Nephron progenitor cell (in vitro differentiated cells): ENCODE measurements at places on chromosomes 5 and 9.

DNA sequence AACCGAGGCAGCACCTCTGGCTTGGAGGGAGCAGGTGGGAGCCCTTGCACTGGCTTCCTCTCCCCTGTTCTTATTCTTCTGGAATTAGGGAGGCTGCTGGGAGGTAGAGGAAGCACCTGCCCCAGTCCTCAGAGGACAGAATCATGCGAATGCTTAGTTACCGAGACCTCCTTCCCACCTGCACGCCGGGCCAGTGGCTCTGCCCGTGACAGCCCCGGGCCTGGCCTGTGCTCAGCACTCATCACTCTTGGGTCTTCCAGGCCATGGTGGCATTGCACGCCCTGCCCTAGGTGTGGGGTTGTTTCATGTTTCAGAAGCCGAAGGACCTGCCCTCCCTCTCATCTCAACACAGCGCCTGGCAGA is 45.3 kb upstream of the NKD2 start:
- DNase-seq, result no peak

DNA sequence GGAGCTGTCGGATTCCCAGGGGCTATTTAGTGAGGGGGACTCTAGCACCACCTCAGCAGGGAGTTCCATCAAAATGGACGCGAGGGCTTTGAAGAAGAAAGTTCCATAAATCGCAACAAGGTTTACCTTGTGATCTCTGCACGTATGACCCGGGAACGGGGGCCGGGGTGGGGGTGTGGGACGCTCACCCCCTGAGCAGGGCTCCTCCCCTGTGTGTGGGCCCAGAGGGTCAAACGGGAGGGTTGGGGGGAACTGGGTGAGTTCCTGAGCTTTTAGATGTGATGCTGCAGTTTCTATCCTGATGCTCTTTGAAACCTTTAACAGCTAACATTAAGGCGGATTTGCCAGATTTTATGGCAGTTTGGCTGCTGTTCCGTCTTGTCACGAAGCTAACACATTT is 18.9 kb upstream of the LRRC14B start:
- DNase-seq, result no peak

- no peak for DNase-seq
Measured at GRCh38 chr5:151740958-151741373, 17.5 kb downstream of the ATOX1 start.

- no peak for DNase-seq
Measured at GRCh38 chr9:72577212-72577753, 55.9 kb downstream of the TMC1 start.

DNA sequence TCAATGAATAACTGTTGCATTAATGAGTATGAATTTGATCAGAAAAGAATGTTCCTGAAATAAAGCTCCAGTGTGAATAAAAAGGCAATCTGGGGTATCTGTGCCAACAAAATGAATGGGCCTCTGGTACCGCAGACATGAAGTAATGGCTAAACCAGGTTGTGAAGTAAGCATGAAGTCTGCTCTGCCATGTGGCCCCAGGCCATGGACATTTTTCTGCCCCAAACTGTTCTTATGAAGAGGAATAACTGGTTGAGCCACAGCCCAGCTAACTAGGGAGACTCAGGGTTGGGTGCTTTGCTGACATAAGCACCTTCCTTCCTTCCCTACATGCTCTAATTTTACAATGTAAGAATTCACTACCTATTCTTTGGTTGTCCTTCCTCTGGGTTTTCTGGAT is 147.4 kb upstream of the LRRTM2 start:
- DNase-seq, result no peak

DNA sequence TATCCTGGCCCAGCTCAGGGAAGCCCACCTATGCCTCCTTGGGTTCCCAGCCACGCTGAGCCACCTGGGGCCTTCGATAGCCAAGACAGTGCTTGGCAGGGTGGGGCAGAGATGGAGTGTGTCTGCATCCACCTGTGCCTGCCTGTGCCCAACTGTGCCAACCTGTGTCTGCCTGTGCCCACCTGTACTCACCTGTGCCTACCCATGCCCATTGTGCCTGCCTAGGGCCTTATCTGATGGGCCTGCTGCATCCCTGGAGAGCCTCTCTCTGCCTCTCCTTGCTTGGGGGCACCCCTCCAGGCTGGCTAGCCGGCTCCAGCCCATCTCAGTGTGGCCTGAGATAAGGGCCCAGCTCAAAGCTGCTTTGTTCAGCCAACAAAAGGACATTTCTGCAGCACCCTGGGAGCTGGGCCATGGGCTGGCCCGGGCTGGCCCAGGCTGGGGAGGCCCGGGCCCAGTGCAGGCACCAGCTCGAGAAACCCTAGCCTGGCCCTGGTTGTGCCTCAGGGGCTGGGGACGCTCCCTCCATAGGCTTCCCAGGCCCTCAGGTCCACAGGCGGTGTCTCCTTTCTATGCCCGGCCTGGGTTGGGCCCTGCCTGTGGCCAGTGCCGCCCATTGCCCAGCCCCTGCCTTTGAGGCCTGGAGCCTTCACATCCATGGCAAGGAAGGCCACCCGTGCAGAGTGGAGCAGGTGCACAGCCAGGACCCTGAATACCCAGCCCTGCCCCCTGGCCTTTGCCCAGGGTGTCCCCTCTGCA is 37.3 kb upstream of the NOTCH1 start:
- DNase-seq, result no peak

- DNase-seq, result no peak
Measured at GRCh38 chr5:135153259-135153658, 119.2 kb upstream of the PITX1 start.

DNA sequence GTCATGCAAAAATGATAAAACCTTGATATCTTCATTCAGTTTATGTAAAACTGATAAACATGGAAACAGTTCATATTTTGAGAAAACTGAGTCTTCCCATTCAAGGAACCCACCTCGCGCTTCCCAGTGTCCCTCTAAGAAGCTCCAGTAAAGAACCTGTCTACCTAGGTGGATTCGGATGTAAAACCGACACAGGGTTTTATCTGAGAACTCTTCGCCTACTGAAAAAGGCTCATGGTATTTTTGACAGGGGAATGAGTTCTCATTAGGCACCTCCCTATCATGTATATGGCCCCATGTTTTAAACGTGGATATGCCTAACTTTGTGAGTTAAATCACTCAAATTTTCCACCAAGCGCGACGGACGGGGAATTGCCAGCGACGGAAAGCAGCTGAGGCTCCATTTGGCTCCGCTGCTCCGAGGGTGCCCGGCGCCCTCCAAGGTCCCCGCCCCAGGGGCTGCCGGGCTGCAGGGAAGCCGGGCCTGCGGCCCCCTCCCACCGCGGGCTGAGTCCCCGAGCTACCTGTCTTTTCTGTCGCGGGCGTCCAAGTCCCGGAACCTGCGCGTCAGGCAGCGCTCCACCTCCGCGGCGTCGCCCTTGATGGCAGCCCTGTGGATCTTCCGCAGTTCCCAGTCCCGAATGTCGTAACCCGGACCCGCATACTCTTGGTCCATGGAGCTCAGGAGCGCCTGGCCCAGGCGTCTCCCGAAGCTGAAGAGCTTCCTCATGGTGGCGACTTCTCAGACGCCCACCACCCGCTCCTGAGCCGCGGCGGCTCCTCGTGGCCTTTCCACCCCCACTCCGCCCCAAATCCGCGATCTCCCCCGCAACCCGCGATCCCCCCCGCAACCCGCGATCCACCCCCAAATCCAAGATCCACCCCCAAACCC is 594 bp downstream of the ANKRD18A start:
- peak; percentile 51 for DNase-seq

- DNase-seq, result no peak
Measured at GRCh38 chr5:164303646-164304215, 798.3 kb downstream of the MAT2B start.

GRCh38 chr9:129995409-129996160 is 47.4 kb downstream of the FNBP1 start:
- DNase-seq, result no peak

GRCh38 chr9:105439428-105439827 is 8.4 kb upstream of the FSD1L start:
- DNase-seq, result no peak

GRCh38 chr5:180720486-180720885 is 19.4 kb downstream of the OR2Y1 start:
- no peak for DNase-seq

DNA sequence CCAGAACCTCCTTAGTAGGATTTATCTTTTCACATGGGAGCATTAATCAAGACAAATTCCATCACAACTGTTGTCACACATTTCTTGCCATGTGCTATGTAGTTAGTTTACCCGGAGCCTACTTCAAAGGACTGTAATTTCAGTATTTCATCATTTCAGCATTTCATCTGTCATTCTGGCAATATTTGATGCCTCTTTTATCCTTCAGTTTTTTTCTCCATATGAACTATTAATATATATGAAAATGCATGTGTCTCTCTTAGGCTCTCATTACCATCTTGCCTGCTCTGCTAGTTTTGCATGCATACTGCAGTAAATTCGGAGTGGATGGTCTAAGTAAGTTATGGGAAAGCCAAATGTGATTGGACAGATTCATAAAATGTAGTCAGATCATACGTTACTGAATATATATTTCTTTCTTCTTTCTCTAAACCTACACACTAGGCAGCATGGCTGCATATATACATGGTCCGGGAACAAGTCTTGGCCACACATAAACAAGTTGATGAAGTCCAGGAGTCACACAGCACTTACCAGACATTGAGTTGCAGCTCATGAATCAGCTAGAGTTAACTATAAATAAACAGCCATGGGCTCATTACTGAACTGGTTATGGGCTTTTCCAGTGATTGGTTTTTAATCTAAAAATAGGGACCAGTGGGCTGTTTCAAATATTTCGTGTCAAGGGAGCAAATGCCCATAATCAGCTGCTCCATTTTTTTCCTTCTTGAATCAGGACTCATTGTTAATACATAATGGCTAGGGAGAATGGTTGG is 46.6 kb downstream of the SPATA31D1 start:
- no peak for DNase-seq

GRCh38 chr9:18327121-18327520 is 146.8 kb upstream of the ADAMTSL1 start:
- no peak for DNase-seq

DNA sequence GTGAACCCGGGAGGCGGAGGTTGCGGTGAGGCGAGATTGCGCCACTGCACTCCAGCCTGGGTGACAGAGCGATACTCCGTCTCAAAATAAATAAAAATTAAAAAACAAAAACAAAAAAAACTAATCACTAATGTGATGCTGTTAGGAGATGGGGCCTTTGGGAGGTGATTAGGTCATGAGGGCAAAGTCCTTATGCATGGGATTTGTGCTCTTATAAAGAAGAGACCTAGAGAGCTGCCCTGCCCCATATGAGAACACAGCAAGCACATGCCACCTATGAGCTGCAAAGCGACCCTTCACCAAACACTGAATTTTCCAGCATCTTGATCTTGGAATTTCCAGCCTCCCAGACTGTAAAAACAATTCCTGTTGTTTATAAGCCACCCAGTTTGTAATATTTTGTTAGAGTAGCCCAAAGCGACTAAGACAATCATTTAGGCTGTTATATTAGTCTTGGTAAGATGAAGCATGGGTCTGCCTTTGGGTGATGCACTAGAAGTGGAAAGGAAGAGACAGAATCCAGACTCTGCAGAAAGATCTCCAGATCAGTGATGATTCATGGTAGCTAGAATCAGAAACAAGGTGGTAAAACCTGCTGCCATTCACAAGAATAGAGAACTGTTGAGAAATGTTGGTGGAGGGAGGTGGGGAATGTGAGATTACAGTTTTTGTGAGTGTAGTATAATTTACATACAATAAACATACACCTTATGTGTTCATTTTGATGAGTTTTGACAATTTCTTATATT is 26.2 kb downstream of the GPR21 start:
- no peak for DNase-seq

GRCh38 chr9:109166171-109166770 is 778 bp downstream of the FRRS1L start:
- peak; percentile 8 for DNase-seq

DNA sequence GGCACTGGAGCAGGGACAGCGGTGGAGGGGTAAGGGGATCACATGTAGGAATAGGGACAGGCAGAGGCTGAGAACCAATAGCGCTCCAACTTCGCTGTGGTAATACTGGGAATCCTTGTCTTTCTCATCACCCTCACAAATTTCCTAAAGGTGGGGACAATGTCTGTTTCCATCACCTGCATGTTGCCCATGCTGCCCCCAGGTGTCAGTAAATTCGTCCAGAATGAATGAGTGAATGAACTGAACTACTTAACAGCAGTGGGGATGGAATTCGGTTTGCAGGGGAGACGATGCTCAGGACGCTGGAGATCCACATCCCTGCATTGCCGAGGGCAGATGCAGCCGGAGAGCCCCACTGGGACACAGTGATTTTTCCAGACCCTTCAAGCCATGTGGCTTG is 129.9 kb downstream of the PDZD2 start:
- DNase-seq, result no peak

DNA sequence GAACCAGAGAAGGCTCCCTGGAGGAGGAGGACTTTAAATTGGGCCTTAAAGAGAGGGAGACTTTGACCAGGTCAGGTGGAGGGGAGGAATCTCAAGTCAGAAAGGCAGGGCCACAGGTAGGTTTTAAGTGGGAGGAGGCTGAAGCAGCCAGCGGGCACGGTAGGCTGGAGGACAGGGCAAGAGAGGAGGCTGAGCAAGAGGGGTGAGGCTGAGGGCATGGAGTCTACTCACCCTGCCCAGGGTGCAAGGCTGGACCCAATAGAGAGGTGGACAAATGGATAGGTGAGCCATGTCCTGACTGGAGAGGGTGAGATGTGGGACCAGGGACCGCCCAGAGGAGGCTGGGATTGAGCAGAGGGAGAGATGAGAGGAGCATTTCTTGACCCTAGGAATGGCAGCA is 25.6 kb upstream of the TRIM14 start:
- no peak for DNase-seq

DNA sequence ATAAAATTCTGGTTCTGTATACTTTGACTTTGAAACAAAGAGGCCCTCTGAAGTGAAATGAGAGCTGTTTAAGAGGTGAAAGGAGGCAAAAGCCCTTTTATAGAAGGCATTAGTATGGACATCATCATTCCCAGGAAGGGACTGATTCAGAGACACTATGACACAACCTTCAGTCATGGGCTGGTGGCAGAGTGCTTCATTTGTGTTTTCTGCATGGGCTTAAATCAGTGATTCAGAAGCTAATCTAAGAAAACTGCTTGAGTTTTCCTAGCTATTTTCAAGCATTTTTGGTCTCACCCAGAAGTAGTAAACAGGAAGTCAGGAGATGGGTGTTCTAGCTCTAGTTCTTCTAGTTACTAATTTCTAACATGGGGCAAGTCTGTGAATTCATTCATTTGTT is 288.9 kb downstream of the TRPM3 start:
- DNase-seq, result no peak

DNA sequence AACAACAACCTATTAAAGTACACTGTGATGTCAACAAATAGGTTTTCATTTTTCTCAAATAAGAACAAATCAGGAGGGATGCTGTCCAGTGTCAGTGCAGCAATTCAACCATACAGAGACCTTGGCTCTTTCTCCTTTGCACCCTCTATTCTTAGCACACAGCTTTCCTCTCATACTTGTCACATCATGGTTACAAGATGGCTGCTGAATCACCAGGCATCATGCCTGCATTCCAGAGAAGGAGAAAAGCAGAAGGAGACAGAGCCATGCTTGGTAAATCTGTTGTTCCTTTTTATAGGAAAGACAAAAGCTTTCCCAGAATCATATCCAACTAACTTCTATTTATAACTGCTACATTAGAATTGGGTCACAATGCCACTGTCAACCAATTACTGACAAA is 124.7 kb upstream of the VLDLR start:
- DNase-seq, result no peak
